ENCODE measurements at places on chromosomes 1 and 21.

- no peak for DNase-seq
Observed at GRCh38 chr1:66330722-66331141, 203.2 kb upstream of the SGIP1 start.

- DNase-seq: no peak
Observed at GRCh38 chr1:53869454-53870117, 20.0 kb downstream of the YIPF1 start.

DNA sequence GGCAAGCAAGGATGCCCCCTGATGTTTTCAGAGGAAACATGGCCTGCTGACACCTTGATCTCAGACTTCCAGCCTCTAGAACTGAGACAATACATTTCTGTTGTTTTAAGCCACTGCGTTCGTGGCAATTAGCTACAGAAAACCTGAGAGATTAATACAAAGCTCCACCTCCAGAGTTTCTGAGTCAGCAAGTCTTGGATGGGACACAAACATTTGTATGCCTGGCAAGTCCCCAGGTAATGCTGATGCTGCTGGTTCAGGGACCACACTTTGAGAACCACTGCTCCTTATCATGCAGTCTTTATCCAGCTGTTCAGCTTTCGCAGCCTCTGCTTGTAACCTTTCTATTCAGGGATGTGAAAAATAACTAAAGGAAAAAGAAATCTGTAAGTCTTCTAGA, 565.7 kb upstream of the PLXNA2 start:
- DNase-seq: no peak

DNA sequence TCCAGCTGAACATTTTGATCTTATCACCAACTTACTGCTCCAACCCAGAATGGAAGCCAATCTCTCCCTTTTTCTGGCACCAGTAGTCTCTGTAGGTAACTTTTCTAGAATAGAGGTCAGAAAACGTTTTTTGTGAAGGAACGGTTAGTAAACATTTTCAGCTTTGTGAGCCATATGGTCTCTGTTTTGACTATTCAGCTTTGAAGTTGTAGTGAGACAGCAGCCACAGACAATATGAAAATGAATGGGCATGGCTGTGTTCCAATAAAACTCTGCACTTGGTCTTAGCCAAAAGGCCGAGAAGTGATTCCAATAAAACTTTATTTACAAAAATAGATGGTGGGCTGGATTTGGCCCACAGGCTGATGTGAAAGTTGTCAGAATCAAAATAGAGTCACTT, 28.9 kb downstream of the MAP10 start:
- no peak for DNase-seq

DNA sequence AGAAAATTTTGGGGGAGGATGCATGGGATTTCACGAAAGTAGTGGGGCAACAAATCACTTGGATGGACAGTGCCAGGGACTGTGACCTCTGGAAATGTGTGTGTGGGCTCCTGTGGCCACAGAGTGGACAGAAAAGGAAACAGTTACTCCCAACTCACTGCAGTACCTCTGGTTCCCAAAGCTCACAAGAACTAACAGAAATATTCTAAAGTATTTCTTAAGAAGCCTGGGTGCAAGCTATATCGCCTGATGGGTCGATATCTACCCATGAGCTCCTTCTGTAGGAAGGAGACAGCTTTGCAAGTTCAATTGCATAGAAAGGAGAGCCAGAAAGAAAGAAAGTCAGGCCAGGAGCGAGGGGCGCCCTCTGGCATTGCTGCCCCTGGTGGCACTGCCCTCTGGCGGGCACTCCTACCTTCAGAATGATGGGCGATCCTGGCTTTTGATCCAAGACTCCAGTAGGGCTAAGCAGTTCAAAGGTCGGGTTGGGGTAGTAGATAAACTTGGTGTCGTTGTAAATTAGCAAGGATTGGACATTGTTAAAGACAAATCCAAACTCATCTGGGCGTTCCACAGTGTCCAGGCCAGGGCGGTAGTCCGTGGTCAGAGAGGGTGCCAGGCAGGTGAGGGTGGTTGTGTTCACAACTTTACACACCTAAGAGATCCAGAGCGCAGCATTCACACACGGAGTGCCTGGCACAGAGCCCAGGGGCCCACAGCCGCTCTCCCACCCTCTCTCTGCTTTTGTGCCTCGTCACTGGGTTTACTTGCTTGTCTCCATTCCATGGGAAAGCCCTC, 134.7 kb upstream of the CD34 start:
- no peak for DNase-seq

DNA sequence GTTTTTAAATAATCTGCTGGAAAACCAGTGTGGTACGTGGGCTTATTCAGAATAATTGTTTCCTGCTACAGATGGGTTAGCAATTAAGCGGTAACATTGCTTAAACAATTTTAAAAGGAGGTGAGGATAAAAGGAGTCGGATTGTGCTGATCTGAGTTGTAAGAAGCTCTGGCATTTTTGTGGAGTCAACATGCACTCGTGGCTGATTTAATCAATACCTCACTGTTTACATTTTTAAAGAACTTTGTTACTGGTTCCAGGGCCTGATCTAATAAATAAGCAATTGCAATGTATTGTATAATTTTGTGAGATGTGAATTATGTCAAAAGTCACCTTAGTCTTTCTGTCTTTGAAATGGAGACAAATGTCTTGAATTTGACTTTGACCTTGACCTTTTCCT, 474.0 kb downstream of the SETD4 start:
- DNase-seq: no peak

- no peak for DNase-seq
Observed at GRCh38 chr1:151720554-151720953, 768 bp upstream of the RIIAD1 start.

Data from NCI-H1105 treated with DMSO at 0.1 percent for 48 hours (cell line).